ENCODE measurements at places on chromosomes 11 and 22. TPM values are rescaled to one million over a fixed set of nuclear protein-coding genes. Genes with fewer than 3 reads are reported as not detected.

DNA sequence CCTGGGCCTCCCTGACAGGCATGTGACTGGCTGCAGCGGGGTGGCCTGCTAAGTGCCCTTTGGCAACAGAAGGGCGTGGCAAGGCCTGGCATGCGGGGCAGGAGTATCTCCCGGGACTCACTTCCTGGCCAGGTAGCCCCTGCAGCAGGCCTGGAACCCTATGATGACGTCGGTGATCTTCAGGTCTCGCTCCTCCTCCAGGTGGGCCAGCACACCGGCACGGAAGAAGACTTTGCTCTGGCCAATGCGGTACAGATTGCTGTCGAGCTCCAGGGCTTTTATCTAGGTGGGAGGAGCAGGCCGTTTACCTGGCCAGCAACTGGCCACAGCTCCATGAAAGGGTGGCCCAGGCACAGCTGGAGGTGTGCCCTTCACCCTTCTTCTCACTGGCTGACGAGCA is 50.9 kb downstream of the APOL1 start:
- H3K36me3 ChIP-seq = peaks cover 78% of the 10 kb centered on the region
- peak; percentile 88 for DNase-seq
- H3K4me3 ChIP-seq = no peak overlapping the region

ANGPTL5 gene
- not detected for total RNA-seq

PTPRCAP gene
- total RNA-seq = 1.2 TPM

DHCR7 gene
- 311 TPM for total RNA-seq

NLRP6 gene
- not detected for total RNA-seq
